NB4 (cell line): ENCODE measurements at places on chromosomes 5 and 9.

DNA sequence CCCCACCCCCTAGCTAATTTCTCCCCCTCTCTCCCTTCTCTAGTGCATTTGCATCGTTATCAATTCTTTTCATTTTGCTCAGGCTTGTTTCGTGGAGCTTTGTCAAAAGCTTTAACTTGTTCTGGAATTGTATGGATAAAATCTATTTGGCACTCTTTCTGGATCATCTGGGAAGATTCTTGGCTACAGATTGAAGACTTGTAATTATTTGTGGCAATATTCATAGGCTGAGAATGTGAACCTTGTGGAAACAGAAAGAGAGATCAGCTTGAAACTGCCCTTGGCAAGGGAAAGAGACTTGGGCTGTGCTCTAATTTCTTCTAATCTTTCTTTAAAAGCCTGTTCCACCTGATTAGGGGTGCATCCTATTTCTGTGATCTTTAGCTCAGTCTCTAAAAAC is 340.6 kb upstream of the DAB2 start:
- no peak for DNase-seq

DNA sequence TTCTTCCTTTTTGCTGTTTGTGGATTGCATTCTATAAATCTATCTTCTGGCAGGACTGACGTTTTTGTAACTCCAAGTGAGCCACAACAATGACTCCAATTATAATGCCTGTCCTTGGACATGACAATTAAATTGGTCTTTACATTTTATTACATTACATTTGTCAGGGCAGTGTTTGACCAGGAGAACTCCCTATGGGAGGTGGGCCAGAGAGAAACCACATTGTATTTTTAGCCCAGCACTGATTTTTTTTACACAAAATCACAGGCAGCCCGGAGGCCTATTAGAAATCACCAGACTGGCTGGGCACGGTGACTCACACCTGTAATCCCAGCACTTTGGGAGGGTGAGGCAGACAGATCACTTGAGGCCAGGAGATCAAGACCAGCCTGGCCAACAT is 99.1 kb upstream of the SMC5 start:
- no peak for DNase-seq

DNA sequence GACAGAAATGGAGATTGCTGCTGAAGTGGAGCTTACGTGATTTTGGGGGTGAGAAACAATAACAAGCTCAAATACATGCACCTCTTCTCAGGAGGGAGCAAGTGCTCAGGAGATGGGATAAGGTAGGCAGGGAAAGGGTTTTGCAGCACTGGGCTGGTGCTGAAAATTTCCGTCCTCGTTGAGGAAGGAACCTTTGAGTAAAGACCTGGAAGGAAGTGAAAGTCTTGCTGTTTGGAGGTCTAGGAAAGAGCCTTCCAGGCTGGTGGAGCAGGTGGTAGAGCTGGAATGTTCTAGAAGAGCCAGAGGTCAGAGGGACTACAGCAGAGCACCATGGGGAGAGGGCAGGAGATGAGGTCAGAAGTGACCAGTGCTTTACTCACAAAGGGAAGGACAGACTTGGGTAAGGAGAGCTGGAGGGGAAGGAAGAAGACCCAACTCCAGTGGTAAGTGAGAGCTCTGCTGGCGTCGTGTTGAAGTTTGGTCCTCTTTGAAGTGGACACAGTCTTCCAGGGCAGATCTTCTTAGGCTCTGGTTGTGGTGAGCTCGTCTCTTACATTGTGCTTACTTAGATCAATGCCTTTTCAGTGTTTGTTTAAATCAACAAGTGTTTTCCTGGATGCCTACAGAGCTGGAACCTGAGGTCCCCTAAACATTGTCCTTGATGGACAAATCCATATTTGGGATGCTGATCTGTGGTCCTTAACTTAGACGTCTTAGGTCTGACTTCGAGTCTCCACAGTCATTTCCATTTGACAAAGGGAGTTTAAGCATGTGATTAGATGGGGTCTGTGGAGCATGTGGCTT is 21.0 kb downstream of the ANKRD33B start:
- no peak for DNase-seq

DNA sequence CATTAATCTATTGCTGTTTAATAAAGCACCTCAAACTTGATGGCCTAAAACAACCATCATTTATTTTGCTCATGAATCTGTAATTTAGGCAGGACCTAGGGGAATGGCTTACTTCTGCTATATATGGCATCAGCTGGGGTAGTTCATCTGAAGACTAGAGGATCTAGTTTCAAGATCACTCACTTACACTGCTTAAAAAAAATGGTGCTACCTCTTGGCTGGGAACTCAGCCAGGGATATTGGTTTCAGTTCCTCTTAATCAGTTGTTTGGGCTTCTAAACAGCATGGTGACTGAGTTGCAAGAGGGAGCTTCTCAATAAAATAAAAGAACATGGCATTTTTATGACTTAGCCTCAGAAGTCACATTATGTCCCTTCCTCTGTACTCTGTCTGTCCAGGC is 142.0 kb downstream of the FAM114A2 start:
- peak; percentile 56 for DNase-seq

- DNase-seq: peak; percentile 91
These were observed 380.8 kb upstream of the RFX3 start for GRCh38 chr9:3906437-3907213.

DNA sequence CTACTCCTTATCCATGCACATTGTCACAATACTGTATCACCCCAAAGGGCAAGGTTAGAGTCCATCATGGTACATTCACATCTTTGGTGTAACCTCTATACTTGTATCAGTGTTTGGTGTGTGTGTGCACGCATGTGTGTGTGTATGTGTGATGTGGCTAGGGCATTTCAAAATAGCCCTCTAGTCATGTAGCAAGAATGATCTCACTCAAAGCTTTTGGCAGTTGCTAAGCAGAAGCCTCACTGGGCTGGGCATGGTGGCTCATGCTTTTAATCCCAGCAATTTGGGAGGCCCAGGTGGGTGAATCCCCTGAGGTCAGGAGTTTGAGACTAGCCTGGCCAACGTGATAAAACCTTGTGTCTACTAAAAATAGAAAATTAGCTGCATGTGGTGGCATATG is 245.3 kb downstream of the ADGRV1 start:
- no peak for DNase-seq

GRCh38 chr9:21817176-21817575 is 14.7 kb downstream of the MTAP start:
- DNase-seq: no peak

DNA sequence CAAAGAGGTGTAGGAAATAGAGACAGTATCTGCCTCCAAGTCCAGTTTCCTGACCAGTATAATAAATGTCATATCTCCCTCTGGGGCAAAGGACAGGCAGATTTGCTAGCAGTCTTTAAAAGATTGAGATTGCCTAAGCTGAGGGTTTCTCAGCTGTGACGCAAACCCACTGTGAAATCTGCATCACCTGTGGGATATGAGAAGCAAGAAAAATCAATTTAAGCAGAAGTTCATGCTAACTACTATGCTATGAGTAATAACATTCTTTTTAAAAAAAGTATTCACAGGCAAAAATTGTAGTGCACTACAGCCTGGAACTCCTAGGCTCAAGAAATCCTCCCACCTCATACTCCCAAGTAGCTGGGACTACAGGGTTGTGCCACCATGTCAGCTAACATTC is 168.1 kb upstream of the POC5 start:
- DNase-seq: peak; percentile 1

DNA sequence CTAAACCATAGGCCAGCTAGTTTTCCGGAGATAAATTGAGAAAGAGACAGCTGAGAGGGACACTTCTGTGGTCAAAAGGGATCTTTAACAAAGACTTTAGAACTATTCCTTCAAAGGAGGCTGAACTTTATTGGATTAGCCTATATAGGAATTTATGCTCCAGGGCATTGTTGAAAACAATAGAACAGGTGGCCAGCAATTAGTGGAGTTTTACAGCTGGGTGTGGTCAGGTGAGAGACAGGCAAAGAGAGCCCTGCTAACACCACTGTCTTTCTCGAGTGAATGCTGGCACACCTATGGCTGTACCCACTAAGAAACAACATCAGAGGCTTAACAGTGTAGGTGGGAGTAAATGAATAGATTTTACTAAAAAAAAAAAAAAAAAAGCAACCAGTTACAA is 16.7 kb upstream of the TLR4 start:
- no peak for DNase-seq

DNA sequence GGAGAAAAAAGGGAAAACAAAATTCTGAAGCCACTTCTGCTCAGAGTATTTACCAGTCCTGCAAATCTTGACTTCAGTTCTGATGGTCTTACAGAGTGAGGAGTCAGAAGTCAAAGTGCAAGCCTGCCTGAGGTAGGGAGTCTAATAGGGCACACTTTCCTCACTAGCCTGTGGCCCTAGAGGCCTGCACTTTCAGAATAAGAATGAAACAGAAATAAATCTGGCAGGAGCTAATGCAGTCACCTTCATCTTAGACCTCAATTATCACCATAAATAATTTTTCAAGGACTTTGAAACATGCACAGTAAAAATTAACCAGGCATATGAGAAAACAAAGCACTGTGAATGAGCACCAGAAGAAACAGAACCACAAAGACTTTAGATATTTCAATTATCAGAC is 20.7 kb upstream of the ACSL6 start:
- DNase-seq: no peak

DNA sequence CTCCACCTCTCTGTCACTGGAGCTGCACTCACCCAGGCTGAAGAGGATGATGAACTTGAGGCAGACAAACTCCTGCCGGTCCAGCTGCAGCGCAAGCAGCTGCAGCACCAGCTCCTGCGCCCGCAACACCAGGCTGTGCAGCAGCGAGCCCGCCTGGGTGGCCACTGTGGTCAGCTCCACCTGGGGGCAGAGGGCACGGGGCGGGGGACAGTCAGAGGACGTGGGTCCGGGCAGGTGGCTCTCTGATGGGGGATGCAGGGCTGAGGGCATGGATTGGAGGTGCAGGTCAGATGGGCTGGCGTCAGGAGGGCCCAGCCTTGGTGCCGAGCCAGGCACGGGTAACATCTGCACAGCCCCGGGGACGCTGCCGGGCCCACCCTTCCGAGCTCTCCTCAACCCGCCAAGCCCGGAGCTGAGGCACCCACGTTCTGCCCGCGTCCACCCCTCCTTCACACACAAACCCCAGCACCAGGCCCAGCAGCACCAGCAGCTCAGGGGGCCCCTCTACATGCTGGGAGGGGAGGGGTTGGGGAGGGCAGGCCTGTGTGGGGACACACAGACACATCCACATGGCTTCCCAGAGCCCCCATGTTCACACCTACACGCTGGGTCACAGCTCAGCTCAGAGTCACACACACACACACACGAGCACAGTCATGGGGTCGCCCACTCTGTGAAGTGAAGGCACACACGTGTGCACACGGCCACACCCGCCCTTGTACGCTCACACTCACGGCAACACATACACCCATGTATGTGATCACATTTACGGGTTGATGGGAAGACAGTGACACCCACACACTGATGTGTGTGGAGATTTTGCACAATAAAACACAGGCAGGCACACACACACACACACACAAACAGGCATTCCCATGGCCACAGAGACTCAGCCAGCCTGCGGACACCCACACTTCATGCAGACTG is 15.9 kb downstream of the NR5A1 start:
- no peak for DNase-seq

- no peak for DNase-seq
These were observed 73.8 kb upstream of the CPLX2 start for GRCh38 chr5:175797521-175798038.

DNA sequence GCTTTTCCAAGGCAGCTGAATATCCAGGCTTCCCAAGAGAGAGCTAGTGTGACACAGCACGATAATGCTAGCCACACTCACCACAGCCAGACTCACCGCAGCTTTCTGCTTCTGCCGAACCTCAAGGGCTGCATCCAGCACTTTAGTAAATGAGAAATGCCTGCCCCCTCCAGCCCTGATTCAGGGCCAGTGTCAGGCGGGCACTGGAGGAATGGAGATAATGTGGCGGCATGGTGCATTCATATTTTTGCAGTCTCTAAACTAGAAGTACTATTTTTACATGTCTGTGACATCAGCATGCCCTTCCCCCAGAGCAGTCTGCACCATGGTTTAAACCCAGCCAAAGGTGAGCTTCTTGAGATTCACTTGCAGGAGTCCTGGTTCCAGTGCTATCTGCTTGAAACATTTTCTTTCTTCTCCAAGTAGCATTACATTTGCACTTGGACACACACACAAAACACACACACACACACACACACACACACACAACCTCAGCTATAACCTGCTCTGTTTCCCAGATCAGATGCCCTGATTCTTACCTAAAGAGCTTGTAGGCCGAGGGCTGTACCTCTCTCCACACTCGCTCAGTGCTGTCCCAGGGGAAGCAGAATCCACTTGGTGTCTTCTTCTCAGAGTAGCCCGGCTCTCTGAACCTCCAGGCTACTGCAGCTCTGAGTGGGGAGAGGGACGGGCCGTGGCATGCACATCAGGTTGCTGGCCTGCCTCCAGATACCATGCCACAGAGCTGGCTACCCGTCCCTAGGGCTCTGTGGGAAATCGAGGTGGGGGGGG is at the start of gene FGF1:
Gene FGF1, minus strand, starts transcription at position 673 of the 792 bp plus-strand sequence. CDS start 71,963 bp downstream, outside the sequence.
- no peak for DNase-seq

- no peak for DNase-seq
These were observed 22.1 kb upstream of the RARS1 start for GRCh38 chr5:168464214-168464613.

GRCh38 chr9:70679845-70680244 is 265.4 kb upstream of the KLF9 start:
- peak; percentile 25 for DNase-seq

DNA sequence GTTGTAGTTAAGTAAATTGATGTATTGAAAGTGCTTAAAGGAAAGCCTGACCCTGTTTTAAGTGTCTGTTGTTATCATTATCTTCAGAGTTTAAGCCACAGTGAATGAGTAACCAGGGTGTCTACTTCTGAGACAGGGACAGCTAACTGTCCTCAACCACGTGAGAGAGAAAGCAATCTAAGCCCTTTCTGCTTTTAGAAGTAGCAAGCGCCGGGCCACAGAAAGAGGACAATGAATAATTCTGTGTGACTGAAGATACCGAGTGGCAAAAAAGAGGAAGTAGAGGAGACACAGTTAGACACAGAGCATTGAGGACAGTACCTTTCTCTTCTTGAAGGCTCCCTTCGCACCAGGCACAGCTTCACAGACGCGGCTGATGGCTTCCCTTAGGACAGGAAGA is 86.3 kb downstream of the S1PR3 start:
- peak; percentile 71 for DNase-seq

GRCh38 chr5:175252234-175252805 is 191.7 kb downstream of the DRD1 start:
- no peak for DNase-seq

DNA sequence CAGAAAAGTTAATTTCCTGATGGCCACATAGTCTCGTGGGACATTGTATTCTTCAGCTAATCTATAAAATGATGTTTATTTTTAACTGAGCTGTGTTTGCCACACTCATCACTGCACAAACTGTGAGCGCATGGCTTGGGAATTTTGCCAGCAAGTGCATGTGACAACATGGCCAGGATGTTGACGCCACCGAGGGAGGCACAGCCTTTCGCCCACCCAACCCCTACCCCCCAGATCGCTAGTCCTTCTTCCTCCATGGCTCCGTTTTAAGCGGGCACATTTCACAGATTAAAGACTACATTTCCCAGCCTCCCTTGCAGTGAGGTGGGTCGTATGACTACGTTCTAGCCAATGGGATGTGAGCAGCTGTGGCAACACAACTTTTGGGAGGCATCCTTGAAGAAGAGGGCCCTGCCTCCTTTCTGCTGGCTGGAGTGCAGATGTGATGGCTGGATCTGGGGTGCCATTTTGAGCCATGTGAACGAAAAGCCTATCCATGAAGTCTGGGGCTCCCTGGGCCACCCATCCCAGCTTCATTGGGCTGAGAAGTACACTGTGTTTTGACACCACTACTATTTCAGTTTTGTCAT is 7.9 kb downstream of the NRARP start:
- peak; percentile 69 for DNase-seq
